ENCODE measurements at places on chromosomes 1 and 21. TPM values are rescaled to one million over a fixed set of nuclear protein-coding genes. Genes with fewer than 3 reads are reported as not detected.

KLF17 gene
- total RNA-seq = not detected

ASCL5 gene
- total RNA-seq = 0.41 TPM

GRCh38 chr1:6309564-6309963 is 48.7 kb upstream of the GPR153 start:
- no peak overlapping the region for H3K27ac ChIP-seq
- H3K4me1 ChIP-seq = no peaks in the 10 kb centered on the region
- no peaks in the 10 kb centered on the region for H3K27me3 ChIP-seq
- H3K36me3 ChIP-seq = no peaks in the 10 kb centered on the region
- DNase-seq = no peak
- H3K4me3 ChIP-seq = no peak overlapping the region

DNA sequence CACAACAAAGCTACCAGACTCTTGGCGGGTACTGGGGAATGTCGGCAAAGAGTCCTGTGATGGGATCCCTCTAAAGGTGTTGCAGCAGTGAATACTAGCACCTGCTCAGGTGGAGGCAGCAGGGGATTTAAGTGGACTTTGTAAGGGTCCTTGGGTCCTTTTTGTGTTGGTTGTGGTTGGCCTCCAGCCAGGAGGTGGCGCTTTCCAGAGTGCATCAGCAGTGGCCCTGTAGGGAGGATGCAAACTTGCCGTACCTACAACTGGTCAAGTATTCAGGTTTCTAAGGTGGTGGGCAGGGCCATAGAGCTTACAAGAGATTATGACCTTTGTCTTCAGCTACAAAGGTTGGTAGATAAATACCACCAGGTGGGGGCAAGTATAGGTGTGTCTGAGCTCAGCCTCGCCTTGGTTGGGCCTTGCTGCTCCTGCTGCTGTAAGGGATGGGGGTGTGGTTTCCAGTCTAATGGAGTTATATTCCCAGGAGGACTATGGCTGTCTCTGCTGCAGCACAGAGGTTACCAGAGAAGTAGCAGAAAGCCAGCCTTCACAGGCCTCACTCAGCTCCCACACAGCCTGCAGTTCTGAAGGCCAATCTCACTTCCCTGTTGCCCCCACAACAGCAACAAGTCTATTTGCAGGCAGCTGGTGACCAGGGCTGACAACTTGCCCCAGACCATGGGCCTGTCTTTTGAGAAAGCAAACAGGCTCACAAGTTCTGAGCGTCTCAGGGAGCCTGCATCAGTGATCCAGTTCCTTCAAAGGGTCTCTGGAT is 7.3 kb downstream of the OR2M5 start:
- no peak for DNase-seq
- H3K36me3 ChIP-seq = no peaks in the 10 kb centered on the region
- H3K4me1 ChIP-seq = no peaks in the 10 kb centered on the region
- H3K27ac ChIP-seq = no peak overlapping the region

DNA sequence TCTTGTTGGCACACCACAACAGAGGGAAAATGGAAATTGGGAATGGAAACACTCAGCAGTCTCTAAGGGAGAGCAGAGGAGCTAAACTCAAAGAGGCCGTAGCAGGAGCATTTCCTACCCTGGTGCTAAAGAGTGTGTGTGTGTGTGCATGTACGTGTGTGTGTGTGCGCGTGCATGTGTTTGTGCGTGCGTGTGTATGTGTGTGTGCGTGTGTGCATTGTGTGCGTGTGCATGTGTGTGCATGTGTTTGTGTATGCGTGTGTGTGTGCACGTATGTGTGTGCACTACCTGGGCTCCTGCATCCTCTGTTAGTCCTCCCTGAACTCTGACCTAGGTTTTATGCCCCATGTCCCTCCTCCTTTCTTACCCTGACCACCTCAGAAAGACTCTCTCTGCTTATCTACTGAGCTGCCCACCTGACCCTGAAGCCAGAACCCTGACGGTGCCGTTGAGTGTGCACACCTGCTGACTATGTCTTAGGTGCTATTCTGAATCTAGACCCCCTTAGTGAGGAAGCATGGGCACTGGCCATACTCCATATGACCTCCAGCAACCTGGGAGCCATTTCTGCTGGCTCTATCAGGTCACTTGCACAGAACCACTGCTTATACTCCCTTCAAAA is 157.1 kb upstream of the HMGB4 start:
- H3K27me3 ChIP-seq = no peaks in the 10 kb centered on the region
- H3K4me1 ChIP-seq = no peaks in the 10 kb centered on the region
- H3K4me3 ChIP-seq = no peak overlapping the region
- no peak overlapping the region for H3K27ac ChIP-seq
- DNase-seq = no peak
